ENCODE measurements at places on chromosomes 2 and 18.

DNA sequence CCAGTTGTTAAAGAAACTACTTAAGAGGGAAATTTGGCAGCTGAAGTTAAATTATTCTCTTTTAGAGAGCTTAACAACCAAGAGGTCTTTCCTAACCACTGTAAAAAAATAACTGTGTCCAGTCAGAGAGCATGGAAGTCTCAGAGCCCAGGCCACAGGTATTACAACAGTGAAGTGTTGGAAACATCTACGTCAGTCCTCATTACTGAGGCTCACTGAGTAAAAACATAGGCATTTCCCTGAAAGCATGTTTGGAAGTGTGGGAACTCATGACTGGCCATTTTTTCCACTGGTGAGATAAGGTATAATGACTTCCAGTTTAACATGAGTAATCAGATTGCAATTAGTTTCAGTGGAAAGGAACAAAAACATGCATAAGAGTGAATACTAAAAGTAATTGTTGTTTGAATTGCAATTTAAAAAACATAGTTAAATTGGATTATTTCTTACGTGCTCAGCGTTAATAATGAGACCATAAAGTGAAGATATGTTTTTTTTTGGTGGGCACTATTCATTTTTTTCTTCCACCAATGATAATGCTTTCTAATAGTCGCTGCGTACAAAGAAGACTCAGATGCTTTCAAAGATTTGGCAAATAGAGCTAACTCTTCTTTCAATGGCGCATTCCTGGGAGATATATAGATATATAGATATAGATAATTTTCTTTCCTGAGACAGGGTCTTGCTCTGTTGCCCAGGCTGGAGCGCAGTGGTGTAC lies 60.8 kb downstream of the EFEMP1 start:
- DNase-seq: peak; percentile 48

DNA sequence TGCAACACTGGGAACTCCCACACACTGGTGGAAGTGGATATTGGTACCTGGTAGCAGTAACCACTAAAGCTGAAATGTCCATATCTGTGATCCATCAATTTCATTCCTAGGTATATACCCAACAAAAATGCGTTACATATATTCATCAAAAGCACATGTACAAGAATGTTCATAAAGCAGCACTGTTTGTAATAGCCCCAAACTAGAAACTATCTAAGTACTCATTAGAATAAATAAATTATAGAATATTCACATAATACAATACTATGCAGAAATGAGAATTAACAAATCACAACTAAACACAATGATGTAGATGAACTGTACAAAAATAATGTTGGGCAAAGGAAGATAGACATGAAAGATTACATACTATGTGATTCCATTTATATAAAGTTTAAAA lies 11.1 kb upstream of the TLK1 start:
- no peak for DNase-seq

GRCh38 chr18:61019338-61020301 lies 313.6 kb upstream of the CDH20 start:
- DNase-seq: no peak

- no peak for DNase-seq
Measured at GRCh38 chr2:222452422-222452950, 28.1 kb downstream of the SGPP2 start.

DNA sequence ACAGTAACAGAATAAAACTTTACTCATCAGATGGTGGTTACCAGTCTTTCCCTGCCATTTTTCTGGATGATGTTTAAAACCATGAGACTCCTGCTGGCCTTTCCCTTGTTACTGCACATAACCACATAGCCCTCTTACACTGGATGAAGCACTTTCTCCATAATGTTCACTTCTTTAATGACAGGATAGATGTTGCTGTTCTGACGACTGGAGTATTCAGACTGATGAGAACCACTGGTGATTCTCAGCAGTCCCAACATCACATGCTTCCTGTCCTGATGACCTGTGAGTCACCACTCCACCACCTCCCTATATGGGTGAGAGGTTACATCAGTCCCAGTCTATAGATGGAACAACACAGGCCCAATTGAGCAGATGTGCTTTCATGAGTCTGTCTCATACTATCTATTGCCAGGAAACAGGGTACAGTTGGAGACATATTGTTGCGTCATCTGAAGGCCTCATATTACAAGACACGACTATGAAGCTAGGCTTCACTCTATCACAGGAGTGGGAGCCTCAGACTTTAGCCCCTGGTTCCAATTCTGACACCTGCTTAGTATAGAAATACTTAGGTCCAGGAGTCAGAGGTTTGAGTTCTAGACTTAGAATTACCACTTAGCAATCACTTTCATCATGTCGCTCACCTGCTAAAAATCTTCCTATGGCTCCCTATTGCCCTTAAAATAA lies 145.7 kb upstream of the KLF7 start:
- peak; percentile 91 for DNase-seq

DNA sequence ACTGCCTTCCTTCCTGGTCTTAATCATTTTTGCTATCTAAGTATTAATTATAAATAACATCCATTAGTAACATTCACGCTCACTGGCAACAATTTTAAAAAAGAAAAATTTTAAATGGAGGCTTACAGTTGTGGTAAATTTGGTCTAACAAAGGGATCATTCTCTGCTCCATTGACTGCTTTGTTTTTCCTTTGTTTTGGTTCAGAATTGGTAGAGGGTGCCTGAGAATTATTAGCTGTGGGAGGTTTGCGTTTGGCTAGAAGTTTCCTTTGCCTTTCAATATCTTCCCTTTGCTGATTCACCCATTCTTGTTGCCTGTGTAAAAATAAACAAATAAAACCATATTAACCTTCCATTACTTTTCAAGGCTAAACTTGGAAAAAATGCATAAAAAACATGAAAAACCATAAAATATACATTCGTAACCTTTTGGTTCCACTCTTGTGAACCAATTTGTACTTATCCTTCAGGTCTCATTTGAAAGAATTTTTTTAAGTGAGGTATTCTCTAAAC lies 114.6 kb downstream of the TLK1 start:
- no peak for DNase-seq

DNA sequence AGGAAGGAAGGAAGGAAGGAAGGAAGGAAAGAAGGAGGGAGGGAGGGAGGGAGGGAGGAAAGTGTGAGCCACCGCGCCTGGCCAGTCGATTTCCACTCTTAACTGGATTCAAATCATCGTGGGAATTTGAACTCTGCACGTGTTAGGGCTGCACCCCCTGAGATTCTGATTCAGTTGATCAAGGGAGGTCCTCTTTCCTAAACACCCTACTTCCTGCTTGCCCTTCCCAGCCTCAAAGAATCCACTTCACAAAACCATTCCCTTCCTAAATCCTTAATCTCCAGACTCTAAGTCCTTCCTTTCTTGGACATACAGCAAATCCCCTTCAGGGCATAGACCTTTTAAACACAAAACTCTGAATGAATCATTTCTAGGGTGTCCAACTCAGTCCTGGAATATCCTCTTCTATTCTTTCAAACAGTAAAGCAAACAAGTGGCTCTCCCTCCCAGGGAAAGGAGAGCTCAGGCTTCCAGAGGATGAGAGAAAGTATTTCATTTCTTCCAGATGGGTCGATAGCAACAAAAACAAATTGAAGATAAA lies 68.2 kb upstream of the MBOAT2 start:
- no peak for DNase-seq

- DNase-seq: no peak
Measured at GRCh38 chr2:237572742-237573101, 6.3 kb downstream of the PRLH start.

DNA sequence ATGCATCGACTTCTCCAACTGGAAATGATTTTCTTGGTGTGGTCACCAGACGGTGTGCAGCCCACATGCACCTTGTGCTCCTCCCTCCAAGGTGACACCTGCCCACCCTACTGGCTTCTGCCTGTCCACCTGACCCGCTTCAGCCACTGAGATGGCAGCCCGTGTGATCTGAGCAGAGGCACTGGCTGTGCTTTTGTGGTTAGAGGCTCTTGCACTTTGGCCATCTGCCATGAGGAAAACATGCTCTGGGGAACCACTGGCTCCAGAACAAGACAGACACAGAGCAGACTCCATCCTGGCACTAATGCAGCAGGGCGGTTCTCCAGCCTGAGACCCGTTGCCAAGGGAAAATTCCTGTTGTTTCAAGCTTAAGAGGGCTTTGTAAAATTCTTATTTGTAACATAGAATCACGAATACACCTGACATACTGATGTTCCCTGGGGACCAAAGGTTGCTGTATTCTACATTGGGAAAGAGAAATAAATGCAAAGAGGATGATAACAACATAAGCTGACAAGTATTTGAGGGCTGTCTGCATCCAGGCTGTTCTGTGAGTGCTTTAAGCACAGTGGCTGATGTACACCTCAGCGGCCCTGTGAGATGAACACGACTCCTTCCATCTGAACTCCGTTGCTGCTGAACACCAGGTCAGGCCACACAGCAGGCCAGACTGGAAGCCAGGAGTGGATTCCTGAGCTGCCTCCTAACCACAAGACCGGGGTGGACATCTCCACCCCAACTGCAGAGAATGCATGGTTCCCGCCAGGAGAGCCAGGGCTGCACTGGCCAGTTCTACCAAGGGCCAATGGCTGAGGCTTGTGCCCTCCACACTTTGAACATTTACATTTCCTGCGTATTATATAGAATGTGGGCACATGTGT lies 820.4 kb downstream of the GALR1 start:
- DNase-seq: no peak

DNA sequence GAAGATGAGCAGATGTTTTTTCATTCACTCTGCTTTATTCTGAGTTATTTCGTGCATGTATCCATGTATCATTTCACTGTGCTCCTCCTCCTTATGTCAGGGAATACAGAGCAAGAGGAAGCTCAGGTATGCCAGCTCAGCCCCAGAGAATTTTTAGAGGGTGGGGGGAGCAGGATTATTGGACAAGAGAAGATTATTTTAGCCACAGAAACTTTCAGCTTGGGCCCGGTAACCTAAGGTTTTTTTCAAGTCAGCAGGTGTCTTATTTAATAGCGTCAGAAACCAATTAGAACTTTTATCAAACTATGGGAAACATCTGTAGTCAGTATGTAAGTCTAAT lies 232.9 kb upstream of the SIX3 start:
- DNase-seq: no peak

- no peak for DNase-seq
Measured at GRCh38 chr2:240139666-240140393, 628 bp downstream of the OTOS start.

GRCh38 chr2:50607721-50608120 lies 424.2 kb downstream of the NRXN1 start:
- no peak for DNase-seq

All from brain pericyte (primary cell).